ENCODE measurements at places on chromosomes 2 and 18. TPM values are rescaled to one million over a fixed set of nuclear protein-coding genes. Genes with fewer than 3 reads are reported as not detected.

MZT2B gene
- total RNA-seq = 494 TPM

RAMP1 gene
- 0.42 TPM for total RNA-seq

RAPH1 gene
- 16.9 TPM for total RNA-seq

IL1A gene
- total RNA-seq = not detected

GRCh38 chr2:16709769-16710168 lies 44.1 kb upstream of the CYRIA start:
- DNase-seq = no peak

DIS3L2 gene
- 20.2 TPM for total RNA-seq

MYL12B gene
- total RNA-seq = 222 TPM

- DNase-seq = peak; percentile 43
Measured at GRCh38 chr2:24920809-24921441, 888 bp upstream of the ADCY3 start.

DNA sequence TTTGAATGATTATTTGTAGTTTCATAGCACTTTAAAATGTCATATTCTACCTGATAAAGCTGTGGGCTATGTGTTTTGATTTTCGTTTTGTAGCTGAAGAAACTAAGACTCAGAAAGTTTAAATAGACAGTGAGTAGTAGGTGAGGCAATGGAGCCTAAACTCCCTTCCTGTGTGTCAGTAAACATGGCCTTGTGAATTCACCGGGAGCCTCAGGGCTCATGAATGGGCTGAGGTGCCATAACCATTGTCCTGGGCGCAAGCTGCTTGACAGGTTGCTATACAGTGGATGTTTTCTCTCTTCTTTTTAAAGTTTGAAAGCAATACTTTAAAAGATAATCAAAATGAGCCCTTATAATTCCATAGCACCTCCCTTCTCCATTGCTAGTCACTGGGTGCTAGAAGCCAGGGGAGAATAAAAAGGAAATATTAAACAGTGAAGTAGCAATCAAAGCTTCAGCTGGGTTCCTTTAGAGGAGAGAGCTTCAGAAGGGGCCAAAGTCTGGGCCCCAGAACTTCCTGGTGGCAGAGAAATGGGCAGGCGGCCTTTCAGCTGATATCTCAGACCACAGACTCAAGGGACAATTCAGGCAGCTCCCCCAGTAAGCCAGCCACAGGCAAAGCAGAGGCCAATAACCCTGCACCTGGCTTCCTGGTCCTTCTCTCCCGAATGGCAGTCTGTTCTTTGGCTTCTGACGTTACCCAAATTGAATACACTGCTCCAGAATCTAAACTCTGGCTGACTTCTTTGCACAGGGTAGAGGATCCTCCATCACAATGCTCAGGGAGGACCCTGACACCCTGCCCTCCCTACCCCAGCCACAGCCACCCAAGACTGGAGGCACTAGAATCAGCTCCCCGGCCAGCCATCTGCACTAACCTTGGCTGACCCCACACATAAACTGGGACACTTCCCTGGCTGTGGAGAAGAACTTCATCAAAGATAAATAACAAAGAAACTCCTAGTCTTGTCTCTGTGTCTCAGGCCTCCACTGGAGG lies 51.8 kb upstream of the NPAS2 start:
- DNase-seq = no peak

- no peak for DNase-seq
Measured at GRCh38 chr18:43863180-43863579, 585.9 kb upstream of the SYT4 start.

- no peak for DNase-seq
Measured at GRCh38 chr2:18440141-18440661, 120.3 kb downstream of the RDH14 start.

DNA sequence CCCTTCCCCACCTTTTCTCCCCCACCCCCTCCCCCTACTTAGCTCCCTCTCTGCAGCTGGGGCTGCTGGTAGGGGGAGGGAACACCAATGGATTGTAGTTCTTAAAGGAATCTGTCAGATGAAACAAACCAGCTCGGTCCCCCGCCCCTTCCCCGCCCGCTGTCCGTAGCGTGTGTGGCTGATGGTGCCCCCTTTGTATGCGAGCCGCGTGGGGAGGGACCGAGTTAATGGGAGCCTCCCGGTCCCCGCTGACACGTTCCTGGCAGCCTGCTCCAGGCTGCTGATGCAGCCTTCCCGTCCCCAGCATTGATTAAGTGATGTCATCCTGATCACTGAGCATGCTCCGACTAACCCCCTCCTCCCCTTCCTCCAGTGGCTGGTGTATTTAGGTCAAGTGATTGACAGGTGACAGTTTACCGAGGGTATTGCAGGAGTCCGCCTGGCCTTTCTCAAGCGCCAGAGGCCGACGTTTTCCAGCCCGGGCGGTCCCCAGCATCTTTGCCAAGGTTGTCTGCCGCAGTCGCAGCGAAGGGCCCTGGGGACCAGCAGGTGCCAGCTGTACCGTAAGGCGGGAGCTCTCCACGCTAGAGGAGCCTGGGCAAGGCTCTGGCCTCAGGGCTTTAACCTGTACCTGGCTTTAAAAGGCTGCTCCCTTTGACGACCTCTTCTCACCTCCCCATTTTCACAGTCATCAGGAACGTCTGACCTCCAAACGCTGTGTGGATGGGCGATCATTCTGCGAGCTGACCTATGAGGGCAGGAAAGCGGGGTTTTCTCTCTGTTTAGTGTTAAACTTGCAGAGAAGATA lies 1.8 kb downstream of the KIF5C start:
- peak; percentile 20 for DNase-seq

RAB12 gene
- 20.6 TPM for total RNA-seq

GRCh38 chr2:88651646-88652045 lies 24.4 kb upstream of the EIF2AK3 start:
- DNase-seq = no peak

DNA sequence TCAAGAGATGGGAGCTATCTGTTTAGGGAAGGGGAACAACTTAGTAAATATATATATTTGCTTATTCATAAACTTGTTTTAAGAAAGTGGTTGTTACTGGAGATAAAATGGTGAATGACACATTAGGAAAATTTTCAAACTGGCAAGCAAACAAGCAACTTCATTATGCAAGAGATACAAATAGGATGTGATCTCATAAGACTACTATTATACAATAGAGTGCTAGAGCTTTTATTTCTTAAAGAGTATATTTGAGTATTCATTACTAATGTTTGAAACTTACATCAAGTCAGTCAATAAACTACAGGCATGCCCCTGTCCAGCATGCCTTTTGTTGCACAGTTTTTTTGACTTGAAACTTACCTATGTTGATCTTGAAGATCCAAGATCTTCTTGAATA lies 355.2 kb upstream of the KCNJ3 start:
- no peak for DNase-seq

TMEM163 gene
- total RNA-seq = 0.51 TPM

RNPEPL1 gene
- total RNA-seq = 51.8 TPM

DLX1 gene
- total RNA-seq = not detected

- no peak for DNase-seq
Measured at GRCh38 chr2:181357979-181358378, 99.2 kb upstream of the ITGA4 start.

MC4R gene
- total RNA-seq = not detected

DNA sequence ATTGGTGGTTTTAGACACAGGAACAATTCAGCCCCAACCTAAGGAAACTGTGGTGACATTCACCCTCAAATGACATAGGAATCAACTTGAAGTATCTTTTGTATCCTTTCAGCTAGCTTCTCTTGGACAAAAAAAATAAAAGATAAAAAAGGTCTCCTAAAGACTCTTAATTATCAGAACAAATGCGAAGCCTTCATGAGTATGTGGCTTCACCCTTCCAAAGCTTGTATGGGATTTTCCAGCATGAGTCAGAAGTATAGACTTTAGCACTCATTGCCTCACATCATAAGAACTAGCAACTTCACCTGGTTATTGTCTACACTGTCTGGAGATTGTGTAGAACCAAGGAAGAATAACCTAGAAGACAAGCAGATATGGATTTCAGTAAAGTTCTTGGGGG lies 135.4 kb downstream of the LAMA3 start:
- no peak for DNase-seq

CYP1B1 gene
- not detected for total RNA-seq

DNA sequence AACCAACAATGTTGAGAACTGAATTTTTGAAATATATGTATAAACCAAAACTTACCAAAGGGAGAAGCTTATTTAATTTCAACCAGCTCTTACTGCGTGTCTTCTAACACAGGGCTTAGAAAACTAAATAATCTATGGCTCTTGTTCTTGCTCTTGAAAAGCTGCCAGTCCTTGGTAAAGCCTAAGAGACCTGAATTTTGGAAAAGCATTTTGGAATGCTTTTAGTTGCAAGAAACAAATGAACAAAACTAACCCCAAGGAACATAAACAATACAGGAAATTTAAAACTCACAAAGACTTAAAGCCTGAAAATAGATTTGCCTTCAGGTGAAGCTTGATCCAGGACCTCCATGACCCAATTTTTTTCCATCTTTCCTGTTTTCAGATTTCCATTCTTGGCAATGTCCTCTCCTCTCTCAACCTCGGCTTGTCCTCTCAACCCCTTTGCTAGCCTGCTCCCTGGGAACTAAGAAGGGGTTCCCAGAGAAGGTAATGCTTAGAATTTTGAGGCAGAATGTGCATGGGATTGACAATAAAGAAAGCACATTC lies 169.8 kb upstream of the NCK2 start:
- no peak for DNase-seq

GRCh38 chr2:208311321-208311720 lies 45.3 kb downstream of the PIKFYVE start:
- DNase-seq = no peak

- peak; percentile 13 for DNase-seq
Measured at GRCh38 chr2:86675511-86676015, 44.5 kb upstream of the RMND5A start.

EFEMP1 gene
- not detected for total RNA-seq

CMPK2 gene
- 0.72 TPM for total RNA-seq

GRCh38 chr2:208329485-208329884 lies 63.4 kb downstream of the PIKFYVE start:
- DNase-seq = no peak

SRBD1 gene
- total RNA-seq = 17.6 TPM

- DNase-seq = no peak
Measured at GRCh38 chr18:48757906-48758305, 192.9 kb downstream of the SMAD7 start.

DNMT3A gene
- total RNA-seq = 7.3 TPM

- DNase-seq = no peak
Measured at GRCh38 chr2:200588076-200588678, 2.4 kb downstream of the AOX1 start.

- no peak for DNase-seq
Measured at GRCh38 chr2:220701115-220701514, 871.0 kb downstream of the EPHA4 start.

IL36RN gene
- total RNA-seq = not detected

DNA sequence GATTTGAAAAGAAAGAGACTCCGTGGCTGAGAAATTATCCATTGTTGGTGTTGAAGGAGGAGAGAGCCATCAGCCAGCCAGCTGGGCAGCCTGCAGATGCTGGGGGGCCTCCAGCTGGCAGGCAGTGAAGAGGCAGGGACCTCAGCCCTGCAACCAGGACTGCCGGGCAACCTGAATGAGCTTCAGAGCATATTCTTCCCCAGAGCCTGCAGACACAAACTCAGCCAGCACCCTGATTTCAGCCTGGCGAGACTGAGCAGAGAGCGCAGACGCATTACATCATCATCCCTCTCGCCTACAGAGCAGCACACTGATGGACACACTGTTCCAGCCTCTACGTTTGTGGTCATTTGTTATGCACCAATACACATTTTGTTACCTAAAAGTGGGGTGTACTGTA lies 150.7 kb upstream of the RAB6C start:
- no peak for DNase-seq

DNA sequence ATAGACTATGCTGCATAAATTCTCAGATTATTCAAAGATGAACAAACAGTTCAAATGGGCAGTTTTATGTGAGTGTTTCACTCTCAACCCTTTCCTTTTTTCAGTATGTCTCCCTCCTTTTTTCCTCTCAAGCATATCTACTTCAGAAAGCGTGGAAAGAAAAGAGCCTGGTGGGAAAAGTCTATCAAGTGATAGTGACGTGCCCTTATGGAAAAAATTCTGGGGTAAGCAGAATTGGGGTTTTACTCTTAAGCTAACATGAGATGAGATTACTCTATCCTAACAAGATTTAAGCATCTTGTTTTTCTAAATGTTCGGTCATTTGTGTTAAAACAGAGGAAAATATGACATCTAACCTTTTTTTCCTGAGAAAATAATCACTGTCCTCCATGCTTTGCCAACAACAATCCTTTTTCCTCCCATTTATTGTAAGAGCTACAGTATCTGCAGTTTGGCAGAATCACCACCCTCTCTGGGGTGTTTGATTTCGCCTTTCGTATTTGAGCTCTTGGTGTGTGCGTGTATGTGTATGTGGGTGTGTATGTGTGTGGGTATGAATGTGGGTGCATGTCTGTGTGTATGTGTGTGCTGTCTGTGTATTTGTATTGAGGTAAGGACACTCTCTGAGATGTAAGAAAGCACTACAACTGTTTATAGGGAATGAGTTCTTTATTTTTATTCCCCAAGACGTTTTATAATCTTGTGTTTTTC lies 143.9 kb upstream of the L3MBTL4 start:
- DNase-seq = no peak

GRCh38 chr2:188291617-188292347 lies at the start of gene GULP1:
GULP1 (plus strand) TSS chr2:188291874; CDS start chr2:188477703, 185,829 bp downstream.
- DNase-seq = no peak

DNA sequence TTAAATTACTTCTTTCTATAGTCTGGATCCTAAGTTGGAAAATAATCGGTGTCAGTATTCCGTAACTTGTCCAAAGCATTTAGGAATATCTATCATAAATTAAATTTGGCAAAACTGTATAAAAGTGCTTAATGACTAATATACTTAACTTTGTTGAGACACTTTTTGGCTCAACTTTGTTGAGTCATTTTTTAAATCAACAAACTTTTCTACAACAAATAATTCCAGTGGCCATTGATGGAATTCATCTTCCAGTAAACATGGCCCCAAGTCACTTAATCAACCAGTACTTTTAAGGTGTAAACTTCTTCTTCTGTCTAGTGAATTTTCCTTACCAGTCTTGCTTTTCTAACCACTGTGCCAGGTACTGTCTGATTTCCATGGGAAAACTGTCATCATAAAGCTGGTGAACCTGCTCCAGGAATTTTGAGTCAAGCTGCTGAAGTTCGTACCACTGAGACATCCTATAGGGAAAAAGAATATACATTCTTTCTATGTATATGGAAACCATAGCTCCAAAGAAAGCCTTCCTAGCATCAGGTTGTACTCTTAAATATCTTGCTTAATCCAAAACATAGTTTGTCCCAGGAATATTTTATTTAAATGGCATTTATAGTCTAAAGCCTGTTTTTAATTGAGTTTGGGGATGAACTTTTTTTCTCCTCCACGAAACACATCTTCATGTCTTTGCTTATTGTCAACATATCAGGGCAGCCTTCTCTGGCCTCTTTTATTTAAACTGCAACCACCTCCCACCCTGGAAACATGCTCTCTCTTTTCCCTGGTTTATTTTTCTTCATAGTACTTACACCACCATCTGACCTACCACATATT lies 4.2 kb downstream of the STAT1 start:
- DNase-seq = no peak

DNA sequence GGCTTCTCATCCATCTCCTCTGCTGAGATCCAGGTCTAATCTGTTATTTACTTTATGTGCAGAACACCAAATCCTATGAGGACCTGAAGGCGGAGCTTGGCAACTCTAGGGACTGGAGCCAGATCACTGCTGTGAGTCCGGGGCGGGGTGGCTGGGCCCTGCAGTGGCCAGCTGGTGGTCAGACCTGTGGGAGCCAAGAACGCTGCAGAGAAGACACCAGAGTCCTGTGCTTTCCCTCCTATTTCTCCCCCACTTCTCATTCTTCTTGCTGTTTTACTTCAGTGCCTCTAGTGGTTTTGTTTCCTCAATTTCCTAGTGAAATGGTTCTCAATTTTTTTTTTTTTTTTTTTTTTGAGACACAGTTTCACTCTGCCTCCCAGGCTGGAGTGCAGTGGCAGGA lies 19.7 kb downstream of the VIL1 start:
- DNase-seq = peak; percentile 25

GALNT13 gene
- not detected for total RNA-seq

Measured in OCI-LY7 (cell line).